ENCODE measurements at places on chromosomes 4 and X. TPM values are rescaled to one million over a fixed set of nuclear protein-coding genes. Genes with fewer than 3 reads are reported as not detected.

DNA sequence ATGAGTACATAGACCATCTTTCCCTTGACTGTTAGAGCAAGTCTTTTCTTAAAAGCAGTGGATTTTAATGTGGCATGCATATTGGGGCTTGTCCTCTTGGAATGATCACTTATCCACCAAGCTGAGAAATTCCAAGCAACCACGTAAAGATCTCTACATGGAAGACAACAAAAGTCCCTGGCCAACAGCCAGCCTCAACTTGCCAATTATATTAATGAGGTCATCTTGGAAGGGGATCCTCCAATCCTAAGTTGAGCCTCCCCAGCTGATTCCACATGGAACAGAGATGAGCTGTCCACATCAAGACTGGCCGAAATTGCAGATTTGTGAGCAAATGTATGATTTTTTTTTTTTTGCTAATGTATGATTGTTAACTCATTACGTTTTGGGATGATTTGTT, 20.6 kb upstream of the FTHL17 start:
- DNase-seq, result no peak

DNA sequence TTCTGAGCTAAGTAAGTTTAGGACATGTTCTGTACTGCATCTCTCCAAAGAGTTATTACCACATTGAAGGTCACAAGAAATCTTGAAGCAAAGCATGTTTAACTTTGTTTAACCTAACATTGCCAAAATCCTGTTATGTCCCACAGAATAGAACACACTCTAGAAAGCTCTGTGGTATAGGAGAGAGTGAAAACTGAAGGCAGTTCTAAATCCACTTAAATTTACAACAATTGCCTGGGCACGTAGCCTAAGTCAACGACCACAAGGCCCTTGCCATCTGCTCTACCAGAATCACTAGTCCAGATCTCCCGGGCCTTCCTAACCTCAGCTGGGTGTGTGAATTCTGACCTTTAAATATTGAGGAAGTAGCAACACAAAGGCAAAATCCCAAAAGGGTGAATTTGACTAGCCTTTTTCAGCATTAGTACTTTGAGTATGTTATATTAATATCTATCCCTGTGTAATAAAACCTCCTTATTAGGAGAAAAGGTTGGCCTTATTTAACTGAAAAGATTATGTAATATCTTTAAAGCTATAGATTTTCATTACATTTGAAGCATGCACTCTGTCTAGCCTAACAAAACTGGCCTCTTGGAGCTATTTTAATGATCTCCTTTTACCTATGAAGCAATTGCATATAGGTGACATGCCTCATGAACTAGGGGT, 4.5 kb upstream of the MAML3 start:
- DNase-seq, result no peak

- no peak for DNase-seq
Observed at GRCh38 chrX:151922692-151923091, 10.0 kb downstream of the MAGEA4 start.

The CENPE gene
- polyA plus RNA-seq, result 15.3 TPM

- no peak for DNase-seq
Observed at GRCh38 chr4:8023696-8024033, 84.0 kb upstream of the AFAP1 start.

The ANTXR2 gene
- polyA plus RNA-seq, result 58.7 TPM

The MAGEA12 gene
- polyA plus RNA-seq, result not detected

The MAB21L2 gene
- polyA plus RNA-seq, result 0.04 TPM

DNA sequence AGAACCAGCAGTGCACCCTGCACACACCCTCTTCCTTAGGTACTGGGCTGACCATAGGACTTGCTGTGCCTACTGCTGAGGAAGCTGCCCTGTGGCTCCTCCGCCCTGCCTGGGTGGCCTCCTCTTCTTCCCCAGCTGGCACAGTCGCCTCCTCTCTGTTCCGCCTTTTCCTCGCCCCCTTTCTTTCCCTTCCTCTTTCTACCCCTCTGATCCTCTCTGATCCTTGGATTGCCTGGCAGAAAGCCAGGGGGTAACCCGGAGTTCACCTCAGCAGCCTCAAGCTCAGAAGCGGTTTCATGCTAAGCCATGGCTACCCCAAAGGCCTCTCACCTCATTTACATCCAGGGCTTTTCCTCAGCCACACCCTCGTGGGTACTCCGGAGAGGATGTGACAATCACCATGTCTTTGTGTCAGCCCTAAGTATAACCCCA, 136.2 kb downstream of the SMIM20 start:
- no peak for DNase-seq

DNA sequence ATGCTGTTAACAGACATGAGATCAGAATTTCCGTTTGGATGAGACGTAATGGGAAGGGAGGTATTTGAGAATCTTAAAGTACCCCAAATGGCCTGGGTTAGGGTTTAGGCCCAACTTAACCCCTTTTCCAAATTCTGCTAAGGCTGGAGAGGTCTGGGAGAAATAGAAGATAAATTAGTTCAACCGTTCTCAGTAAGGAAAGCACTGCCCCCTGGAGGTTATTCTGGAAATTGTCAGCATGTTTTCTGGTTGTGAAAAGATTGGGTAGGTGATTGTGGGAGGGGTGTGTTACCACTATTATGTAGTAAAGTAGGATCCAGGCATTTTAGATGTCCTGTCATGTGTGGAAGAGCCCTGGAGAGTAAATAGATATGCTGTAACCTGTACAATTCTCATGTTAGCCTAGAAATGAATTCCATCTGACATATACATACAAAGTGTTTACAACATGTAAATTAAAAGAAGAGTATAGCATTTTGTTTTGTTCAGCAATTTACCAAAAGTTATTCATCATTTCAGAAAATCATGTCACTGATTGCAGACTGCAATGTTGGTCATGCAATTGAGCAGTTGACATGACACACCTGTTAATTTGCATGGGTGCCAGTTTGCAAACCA, 26.8 kb upstream of the GRXCR1 start:
- DNase-seq, result peak; percentile 37

- no peak for DNase-seq
Observed at GRCh38 chrX:84362184-84362838, 139.9 kb downstream of the HDX start.

The UGT2B15 gene
- not detected for polyA plus RNA-seq

- DNase-seq, result no peak
Observed at GRCh38 chrX:155235891-155236290, 19.6 kb downstream of the VBP1 start.

GRCh38 chr4:57378766-57379165, 268.6 kb upstream of the IGFBP7 start:
- DNase-seq, result no peak

Measured in renal cortex interstitium (tissue), 15 donors.